Activated T-helper 1 cell treated with anti-CD3 and anti-CD28 coated beads, Interleukin-2, amount 50 U/mL, for 16 hours (primary cell): ENCODE measurements at places on chromosomes 6 and 20.

DNA sequence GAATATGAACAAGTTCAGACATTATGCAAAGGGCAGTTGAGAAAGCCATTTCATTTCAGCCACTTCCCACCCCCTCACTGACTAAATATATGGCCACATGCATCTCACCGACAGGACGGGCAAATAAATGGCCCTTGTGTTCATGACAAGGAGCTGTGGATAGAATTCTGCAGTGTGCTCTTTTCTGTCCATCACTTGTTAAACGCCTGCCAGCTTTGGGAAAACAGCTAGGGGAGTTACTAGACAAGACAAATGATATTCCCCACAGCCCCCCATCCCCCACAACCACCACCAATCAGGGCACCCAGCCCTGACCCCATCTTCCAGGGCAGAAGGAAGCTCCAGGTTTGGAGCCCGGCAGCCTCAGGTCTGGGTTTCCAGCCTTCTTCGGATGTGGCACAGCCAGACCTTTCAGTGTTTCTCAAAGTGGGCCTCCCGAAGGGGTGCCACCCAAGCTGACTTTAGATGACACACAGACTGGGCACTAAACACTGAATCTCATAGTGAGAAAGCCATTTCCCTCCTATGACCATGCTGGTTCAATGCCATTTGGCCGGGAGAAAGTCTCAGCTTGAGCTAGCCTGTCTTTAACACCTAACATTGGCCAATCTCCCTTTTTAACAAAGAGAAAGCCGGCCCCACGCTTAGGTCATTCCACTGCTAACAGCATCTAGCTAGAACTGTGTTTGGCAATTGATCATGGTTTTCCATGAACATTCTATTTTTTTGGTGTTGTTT lies 4.0 kb upstream of the RIPOR3 start:
- DNase-seq: no peak

GRCh38 chr6:38636027-38636426 lies 3.7 kb downstream of the BTBD9 start:
- DNase-seq: no peak

DNA sequence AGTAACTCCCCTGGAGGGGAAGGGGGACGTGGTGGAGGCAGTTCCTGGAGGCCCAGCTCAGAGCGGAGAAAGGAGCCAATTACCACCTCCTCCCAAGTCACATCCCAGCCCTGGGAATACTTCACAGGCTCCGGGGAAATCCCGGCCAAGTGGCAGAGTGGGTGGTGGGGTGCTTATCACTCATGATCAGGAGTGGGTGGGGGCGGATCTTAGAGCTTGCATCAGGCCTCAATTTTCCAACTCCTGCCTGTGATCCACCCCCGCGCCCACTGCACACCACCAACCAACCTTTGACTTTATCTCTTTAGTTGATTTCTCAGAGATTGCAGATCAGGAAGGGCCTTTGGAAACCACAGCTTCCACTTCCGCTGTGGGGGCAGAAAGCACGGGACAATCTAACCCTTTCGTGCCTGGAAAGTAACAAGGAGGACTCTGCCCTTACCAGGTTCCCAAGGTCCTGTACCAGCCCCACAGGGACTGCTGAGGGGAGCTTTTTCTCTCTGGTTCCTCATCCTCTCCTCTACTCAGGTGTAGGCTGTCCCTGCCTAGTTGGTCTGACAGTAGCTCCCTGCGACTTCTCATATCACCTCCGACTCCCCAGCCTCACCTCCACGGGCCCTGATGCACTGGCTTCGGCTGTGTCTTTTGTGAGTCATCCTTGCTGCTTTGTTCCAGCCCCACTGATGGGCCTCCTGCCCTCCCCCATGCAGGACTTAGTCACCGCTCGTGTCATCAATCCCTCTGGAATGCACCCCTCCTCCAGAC lies 24.9 kb upstream of the IER3 start:
- peak; percentile 54 for DNase-seq

GRCh38 chr20:14914633-14915032 lies 577.2 kb upstream of the FLRT3 start:
- no peak for DNase-seq

- no peak for DNase-seq
Observed at GRCh38 chr6:90068264-90068663, 174.0 kb downstream of the GJA10 start.

DNA sequence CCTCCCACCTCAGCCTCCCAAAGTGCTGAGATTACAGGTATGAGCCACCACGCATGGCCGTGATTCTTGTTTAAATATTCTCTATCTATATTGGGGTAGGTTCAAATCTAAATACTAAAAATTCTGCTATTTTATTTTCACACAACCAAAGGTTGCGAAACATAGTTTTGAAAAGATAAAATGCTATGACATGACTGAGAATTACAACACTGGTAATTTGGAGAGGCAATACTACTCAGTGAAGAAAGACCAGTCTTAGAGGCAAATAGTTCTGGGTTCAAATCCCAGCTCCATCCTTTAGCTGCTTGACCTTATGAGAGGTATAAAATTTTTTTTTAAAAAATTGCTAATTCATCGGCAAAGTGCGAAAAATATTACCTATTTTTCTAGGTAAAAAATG lies 137.0 kb upstream of the PREP start:
- DNase-seq: no peak

GRCh38 chr6:36772397-36772796 lies 66.8 kb downstream of the CPNE5 start:
- DNase-seq: no peak

DNA sequence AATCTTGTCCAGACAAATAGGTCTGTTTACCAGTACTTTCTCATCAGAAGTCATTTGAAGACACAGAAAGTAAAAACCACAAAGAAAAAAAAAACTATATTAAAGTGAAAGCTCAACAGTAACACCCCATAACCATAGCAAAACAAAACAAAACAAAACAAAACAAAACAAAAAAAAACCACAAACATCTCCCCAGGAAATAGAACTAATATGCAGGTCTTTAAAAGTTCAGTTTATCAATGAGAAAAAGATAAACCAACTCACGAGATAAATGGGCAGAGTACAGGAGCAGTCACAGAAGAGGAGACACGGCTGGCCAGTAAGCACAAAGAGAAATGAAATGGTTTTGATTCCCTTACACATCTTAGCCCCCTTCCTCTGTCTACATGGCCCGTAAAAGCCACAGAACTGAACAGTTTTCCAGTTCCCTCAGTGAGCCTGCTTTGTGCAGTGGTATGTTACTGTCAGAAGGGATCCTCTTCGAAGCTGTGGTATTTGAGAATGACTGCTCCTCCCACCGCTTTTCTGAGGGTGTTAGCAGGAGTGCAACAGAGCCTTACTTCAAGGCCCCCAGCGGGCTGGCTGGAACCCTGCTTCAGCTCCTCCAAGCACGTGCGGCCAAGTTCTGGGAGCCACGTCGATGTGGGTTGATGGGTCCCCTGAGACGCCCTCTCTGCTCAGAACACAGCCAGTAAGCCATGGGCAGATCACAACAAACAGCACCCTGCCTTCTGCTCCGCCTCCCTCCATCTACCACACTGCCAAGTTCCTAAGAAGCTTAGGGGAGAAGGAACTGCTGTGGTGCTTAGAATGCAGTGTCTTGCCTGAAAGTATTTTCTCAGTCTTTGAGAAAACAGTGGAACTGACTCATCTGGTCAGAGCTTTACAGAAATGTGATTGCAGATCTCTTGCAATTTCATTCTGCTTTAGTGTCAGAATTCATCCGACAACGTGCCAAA lies 14.0 kb downstream of the UST start:
- no peak for DNase-seq

DNA sequence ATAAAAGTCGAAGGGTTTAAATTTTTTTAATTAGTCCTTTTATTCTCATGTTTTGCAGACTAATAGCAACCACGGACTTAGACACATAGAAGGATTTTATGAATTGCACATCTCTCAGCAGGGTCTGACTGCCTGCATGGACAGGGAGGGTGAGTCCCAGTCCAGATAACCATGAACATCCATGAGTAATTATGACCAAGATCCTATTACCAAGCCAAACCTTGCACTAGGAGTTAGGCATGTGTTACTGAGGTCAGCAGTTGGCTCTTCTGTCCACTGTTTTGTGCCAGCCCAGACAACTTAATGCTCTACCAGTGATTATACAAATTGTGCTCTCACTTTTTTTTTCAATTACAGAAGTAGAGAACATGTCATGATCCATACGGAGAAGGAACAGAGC lies 211.2 kb downstream of the MAFB start:
- DNase-seq: no peak

DNA sequence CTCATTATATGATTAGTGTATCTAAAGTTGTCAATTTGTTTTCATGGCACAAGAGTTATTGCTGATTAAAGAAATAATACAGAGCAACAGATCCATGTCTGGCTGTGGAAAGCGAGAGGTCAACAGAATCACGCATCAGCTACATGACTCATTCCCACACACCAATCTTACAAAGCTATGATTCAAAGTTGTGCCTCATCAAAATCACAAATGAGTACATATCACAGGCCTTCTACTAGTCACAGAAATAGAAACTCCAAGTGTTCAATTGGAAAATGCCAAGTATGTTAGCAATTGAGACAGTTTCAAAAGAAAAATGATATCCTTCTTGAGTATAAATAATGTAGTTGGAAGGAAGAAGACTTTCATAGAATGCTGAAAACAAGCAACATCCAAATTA lies 57.8 kb upstream of the NKAIN2 start:
- no peak for DNase-seq

GRCh38 chr20:51374456-51374830 lies 168.1 kb downstream of the NFATC2 start:
- no peak for DNase-seq

DNA sequence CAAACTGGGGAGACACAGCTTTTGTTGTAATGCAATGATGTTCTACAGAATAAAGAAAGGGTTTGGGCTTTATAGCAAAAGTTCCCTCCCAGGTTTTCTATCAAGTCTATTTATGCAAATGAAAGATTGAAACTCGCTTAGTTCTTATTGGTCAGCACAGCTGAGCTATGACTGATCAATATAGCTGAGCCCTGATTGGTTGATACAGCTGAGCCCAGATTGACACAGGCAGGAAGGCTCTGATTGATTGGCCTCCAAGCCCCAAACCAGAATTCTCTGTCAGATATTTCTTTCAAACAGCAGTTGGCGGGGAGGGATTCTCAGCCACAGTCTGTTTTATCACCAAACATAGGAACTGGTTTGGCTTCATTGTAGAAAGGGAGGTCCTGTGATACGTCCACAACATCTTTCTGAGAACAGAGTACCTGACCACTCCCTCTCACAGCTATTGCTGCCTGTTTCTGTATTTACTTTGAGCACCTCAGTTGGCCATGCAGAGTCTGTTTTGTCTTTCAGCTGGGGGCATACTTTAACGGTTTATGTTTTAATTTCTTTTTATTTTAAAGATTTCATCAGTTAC lies 223.5 kb downstream of the PACRG start:
- no peak for DNase-seq

- DNase-seq: no peak
Observed at GRCh38 chr6:32081168-32081990, 27.8 kb downstream of the TNXB start.

DNA sequence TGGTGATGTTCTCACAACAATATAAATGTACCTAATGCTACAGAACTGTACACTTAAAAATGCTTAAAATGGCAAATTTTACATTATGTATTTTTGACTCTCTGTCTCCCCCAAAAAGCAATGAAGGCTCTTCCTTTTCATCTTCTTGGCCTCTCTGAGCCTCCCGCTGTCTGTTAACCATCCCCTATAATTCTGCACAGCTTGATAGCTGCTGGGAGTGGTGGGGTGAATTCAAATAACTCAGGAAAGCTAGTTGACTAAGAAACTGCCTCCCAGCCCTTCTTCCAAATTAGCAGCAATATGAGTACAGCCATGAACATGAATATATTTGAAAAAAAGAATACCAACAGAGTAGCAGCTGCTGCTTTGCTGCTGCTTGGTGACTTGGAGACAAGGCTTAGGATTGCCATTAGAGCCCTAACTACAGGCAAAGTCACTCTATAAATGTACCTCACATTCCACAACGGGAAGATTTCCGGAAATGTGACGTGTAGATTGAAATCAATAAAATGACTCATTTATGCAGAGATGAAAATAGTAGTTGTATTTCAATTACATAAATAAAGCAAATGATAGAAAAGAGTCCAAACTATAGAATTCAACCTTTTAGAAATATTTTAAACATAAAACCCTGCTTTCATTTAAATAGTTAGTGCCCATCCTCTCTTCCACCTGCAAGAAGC lies 200.1 kb upstream of the HEY2 start:
- no peak for DNase-seq

- no peak for DNase-seq
Observed at GRCh38 chr6:45619994-45620471, 242.3 kb upstream of the SUPT3H start.

GRCh38 chr6:34901930-34902329 lies 12.9 kb downstream of the ANKS1A start:
- DNase-seq: no peak

DNA sequence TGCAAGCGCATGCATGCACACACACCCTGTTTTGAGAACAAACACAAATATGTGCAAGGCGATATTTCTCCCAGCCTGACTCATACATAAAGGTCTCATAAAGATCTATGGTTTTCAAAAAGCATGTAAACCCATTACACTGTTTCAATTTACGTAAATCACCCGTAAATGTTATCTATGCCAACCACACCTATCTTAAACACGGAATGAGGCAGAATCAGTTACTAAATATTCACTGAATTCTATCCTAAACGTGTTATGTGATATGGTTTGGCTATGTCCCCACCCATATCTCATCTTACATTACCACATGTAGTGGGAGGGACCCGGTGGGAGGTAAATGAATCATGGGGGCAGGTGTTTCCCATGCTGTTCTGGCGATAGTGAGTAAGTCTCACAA lies 621.6 kb downstream of the KIF16B start:
- DNase-seq: no peak

GRCh38 chr6:52046456-52046855 lies 41.0 kb downstream of the PKHD1 start:
- no peak for DNase-seq

DNA sequence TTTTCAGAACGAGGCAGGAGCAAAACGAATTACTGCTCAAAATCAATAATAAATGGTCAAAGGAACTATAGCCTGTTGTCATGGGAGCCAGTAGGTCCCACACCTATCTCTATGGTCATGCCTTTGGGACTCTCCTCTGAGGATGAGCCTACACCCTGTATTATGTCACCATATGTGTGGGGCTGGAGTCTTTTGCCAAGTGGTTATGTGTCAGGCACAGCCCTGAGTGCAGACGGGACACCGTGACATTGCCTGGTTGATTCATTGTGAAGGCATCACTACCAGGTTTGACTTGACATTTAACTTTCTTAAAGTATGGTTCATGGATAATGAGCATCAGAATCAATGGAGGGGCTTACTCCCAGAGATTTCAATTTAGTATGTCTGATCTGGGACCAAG lies 23.6 kb downstream of the BMP6 start:
- no peak for DNase-seq

GRCh38 chr6:134636186-134636799 lies 313.6 kb downstream of the ALDH8A1 start:
- DNase-seq: peak; percentile 12

GRCh38 chr20:33506576-33506975 lies 16.7 kb downstream of the CBFA2T2 start:
- no peak for DNase-seq
